Body of pancreas (tissue), 4 donors: ENCODE measurements at places on chromosomes 11 and 22. TPM values are rescaled to one million over a fixed set of nuclear protein-coding genes. Genes with fewer than 3 reads are reported as not detected.
A peak's percentile ranks its signal among the peaks of the same experiment; 100 is the strongest.

SOX10 gene
- total RNA-seq, result not detected

HPX gene
- not detected for total RNA-seq

GRCh38 chr11:66920978-66921784 is 37.0 kb downstream of the PC start:
- no peaks in the 10 kb centered on the region for H3K36me3 ChIP-seq
- H3K4me3 ChIP-seq, result no peak overlapping the region
- DNase-seq, result no peak

DNA sequence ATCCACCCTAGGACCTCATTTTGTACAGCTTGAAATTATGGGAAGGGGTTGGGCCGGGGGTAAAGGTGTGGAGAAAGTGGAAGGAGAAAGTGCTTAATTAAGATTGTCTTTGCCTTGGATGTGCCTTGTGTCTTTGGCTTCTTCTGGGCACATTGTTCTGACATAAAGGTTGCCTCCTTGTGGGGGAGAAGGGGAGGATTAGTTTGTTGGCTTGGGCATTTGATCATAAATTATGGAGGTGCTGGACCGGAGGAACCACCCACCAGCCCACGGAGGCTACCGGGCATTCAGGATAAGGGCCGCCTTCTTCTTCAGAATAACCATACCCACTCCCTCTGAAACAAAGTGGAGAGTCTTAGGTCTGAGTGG is 1.3 kb downstream of the PAFAH1B2 start:
- no peak overlapping the region for H3K4me3 ChIP-seq
- no peaks in the 10 kb centered on the region for H3K36me3 ChIP-seq
- DNase-seq, result no peak
- peaks cover 46% of the 10 kb centered on the region for H3K4me1 ChIP-seq
- peak overlapping the region; percentile 94 for H3K27ac ChIP-seq

GRCh38 chr11:2945031-2945756 is 16.0 kb upstream of the PHLDA2 start:
- H3K27me3 ChIP-seq, result no peaks in the 10 kb centered on the region
- no peaks in the 10 kb centered on the region for H3K36me3 ChIP-seq
- no peak overlapping the region for H3K4me3 ChIP-seq
- peaks cover 41% of the 10 kb centered on the region for H3K4me1 ChIP-seq

DNA sequence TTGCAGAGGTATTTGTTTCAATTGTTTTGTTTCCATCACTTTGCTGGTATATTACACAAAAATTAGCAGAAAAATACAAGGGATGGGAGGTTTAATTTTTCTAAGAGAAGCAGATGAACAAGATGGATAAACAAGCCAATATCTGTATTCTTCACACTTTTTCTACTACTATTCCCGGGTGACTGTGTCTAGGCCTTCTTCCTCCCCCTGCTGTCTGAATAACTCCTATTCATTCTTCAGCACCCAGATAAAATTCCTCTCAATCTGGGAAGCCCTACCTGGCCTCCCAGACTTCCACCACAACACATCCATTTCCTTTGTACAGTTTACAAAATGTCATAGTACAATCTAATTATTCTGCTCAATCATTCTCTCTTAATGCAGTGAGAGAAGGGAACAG is 666.6 kb upstream of the TENM4 start:
- H3K27me3 ChIP-seq, result no peaks in the 10 kb centered on the region
- no peak overlapping the region for H3K4me3 ChIP-seq
- H3K27ac ChIP-seq, result no peak overlapping the region
- no peak for DNase-seq
- no peaks in the 10 kb centered on the region for H3K4me1 ChIP-seq
- H3K36me3 ChIP-seq, result no peaks in the 10 kb centered on the region

GRCh38 chr11:58739725-58740430 is 8.1 kb upstream of the GLYAT start:
- H3K4me3 ChIP-seq, result no peak overlapping the region
- peaks cover 9% of the 10 kb centered on the region for H3K4me1 ChIP-seq
- no peaks in the 10 kb centered on the region for H3K36me3 ChIP-seq
- DNase-seq, result no peak
- no peaks in the 10 kb centered on the region for H3K27me3 ChIP-seq

DNA sequence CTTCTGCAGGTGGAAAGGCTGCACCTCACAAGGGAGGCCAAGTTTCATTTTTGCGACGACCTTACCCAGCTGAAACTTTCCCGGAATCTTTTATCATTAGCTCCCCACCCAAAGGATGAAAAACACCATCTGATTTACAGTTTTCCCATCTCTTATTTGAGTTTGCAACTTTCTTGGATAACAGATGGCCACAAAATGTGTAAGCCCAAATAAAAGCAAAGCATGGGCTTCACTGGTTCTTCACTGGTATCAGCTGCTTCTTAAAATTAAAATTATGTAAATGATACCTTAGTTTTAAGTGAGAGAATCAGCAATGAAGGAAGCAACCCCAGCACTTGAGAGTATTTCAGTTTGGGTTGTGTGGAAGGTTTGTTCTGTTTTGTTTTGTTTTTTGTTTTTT is 55.8 kb downstream of the PARVA start:
- DNase-seq, result no peak
- H3K27me3 ChIP-seq, result no peaks in the 10 kb centered on the region
- no peak overlapping the region for H3K27ac ChIP-seq
- no peak overlapping the region for H3K4me3 ChIP-seq
- H3K36me3 ChIP-seq, result no peaks in the 10 kb centered on the region

DNA sequence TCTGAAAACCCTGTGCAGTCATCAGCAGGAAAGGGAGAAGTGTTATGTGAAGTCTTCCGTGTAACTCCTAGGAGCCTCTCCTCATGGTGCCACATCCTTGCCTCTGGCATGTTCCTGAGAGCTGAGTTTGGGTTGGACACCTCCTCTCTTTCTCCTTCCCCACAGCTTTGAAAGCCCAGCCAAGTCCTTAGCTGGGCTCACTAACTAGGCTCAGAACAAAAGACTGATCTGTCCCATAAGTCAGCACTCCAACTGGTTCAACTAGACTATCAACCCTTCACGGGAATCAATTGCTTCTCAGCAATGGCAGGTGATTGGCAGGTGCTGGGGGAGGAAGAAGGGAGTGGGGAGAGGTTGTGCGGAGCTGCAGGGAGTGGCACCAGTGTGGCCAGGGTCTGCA is 509.9 kb upstream of the B3GAT1 start:
- no peaks in the 10 kb centered on the region for H3K4me1 ChIP-seq
- no peak overlapping the region for H3K27ac ChIP-seq
- no peaks in the 10 kb centered on the region for H3K36me3 ChIP-seq
- H3K4me3 ChIP-seq, result no peak overlapping the region
- DNase-seq, result no peak
- no peaks in the 10 kb centered on the region for H3K27me3 ChIP-seq

DNA sequence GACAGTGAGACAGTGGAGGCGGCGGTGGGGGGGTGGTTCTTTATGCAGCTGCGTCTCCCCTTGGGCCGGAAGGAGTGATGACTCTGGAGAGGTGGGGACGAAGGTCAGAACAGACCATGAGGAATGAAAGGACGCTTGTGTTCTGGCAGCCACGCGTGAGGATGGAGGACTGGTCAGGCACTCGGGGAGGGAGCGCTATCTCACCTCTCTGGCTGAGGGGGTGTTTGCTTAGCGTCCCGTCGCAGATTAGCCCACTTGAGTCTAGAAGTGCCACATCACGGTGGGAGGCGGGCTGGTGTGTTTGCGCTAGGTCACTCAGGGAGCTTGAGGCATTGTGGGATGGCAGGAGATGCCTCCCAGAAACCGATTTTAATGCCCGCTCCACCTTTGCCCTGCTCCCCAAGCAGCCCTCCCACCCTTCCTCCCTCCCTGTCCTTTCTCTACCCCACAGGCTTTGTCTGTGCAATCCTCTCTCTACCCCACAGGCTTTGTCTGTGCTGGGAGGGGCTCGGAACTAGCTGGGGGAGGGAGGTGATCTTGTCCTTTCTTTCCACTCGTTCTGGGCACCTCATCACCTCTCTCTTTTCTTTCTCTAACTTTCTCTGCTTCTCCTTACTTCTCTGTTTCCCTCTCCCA is 97.8 kb downstream of the PKNOX2 start:
- H3K4me3 ChIP-seq, result no peak overlapping the region
- no peak for DNase-seq
- H3K27me3 ChIP-seq, result no peaks in the 10 kb centered on the region
- no peak overlapping the region for H3K27ac ChIP-seq
- peaks cover 9% of the 10 kb centered on the region for H3K4me1 ChIP-seq
